ENCODE measurements at places on chromosomes 1 and 21.

- DNase-seq = no peak
These were observed 354.3 kb downstream of the TGFB2 start for GRCh38 chr1:218699421-218699820.

DNA sequence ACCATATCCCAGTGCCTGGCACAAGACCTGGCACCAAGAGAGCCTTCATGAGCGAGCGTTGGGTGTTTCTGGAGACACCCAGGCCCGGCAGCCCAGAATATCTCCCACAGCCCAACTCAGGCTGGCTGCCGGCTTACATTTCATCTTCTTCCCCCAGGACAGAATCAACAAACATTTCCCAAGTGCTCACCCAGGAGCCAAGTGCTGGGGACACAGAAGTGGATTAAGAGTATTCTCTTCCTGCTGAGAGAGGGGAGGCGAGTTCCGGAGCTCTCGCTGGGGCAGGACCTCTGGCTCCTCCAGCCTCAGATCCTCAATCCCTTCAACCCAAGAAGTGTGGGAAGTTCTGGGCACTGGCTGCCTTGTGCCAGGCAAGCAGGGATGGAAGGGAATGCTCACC, 23.6 kb downstream of the IFFO2 start:
- no peak for DNase-seq

GRCh38 chr1:10117132-10117531, 84.4 kb downstream of the UBE4B start:
- DNase-seq = no peak

DNA sequence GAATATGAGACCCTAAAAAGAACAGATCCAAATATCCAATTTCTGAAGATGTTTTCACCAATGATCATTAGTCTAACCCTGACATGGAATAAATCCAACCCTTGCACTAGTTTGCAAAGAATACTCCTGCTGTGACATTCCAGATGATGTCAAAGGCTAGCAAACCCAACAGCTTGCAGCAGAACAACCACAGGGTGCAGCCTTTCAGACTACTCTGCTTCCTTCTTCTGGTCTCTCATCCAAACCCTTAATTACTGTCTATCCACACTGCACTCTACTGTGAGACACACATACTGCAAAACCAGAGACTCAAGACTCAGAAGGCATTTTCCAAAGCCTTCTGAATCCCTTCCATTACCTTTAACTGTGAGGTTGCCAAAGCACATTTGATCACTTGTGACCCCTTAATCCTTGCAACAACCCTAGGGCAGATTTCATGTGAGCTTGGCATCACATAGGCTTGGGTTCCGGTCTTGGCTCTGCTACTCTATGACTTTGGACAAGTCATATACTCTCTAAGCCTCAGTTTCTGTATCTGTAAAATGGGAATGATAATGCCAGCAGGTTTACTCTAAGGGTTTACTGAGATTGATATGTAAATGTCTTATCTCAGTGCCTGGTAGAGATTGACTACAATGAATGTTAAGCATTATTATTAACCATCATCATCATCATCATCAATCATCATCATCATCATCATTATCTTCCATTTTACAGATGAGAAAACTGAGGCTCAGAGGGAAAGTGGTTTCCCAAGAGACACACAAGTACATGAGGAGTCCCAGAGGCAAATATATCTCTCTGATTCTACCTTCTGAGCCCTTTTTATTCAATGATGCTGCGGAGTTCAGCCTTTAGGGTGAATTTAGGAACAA, 94.5 kb downstream of the SYF2 start:
- no peak for DNase-seq

DNA sequence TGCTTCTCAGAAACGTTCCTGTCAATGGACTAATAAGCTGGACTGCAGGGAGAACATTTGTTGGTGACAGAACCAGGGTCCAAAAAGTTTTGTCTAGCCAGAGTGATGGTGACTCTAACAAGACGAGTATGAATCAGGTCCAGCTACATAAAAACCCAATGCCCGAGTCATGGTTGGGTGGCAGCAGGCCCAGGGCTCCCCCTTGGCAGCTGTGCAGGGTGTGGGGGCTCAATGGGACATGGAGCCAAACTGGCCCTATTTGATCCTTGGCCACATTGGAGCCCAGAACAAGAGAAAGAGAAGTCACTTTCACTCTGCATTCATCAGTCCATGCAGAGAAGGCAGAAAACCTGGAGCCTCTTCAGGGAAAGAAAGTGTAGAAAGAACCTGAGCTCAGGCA, 37.9 kb upstream of the TENT5C start:
- no peak for DNase-seq

DNA sequence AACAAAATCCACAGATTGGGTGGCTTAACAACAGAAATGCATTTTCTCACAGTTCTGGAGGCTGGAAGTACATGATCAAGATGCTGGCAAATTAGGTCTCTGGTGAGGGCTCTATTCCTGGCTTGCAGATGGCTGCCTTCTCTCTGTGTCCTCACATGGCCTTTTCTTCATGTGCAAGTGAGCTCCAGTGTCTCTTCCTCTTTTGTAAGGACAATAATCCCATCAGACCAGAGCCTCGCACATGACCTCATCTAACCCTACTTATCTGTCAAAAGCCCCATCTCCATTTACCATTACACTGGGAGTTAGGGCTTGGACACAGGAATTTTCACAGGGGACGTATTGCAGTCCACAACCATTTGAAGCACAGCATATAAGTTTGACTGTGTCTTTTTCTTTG, 181.6 kb downstream of the NEGR1 start:
- DNase-seq = no peak

- DNase-seq = no peak
These were observed 15.7 kb downstream of the EPHX1 start for GRCh38 chr1:225825607-225826007.

DNA sequence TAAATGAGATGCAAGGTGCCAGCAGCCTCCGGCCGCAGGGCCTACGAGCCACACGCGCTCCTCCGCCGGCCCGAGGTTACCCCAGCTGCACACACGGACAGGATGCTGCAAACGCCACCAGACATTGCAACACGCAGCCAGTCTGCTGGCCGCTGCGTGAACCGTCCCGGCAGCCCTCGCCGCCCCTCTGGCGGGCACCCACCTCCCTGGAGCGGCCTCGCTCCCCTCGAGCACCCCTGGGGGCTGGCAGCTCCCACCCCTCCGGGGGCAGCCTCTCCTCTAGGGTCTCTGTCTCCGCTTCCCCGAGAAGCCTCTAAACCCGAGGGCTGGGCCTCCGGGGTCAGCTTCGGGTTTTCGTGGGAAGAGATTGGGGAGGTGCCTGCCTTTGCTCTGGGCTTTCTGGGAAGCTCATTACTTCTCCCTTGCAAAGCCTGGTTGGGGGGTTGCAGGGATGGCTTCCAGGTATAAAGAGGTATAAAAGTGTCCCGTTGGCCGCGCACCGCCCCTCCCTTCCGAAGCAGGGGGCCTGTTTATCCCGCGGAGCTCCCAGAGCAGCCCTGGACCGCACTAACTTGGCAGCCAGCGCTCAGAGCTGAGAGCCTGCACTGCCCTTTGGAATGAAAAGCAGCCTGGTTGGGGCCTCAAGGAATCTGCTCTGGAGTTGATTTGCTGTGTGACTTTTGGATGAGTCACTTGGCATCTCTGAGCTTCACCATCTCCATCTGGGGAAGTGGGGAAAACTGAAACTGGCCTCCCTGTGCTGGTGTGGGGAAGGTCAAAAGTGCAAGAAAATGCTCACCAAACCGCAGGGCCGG, 21.8 kb downstream of the DHRS3 start:
- DNase-seq = no peak

- no peak for DNase-seq
These were observed 36.8 kb upstream of the RALGPS2 start for GRCh38 chr1:178688244-178688643.

GRCh38 chr1:220700556-220701179, 10.5 kb downstream of the C1orf115 start:
- DNase-seq = no peak

- no peak for DNase-seq
These were observed 139.7 kb upstream of the ARHGEF16 start for GRCh38 chr1:3314491-3315381.

GRCh38 chr1:101965341-101965740, 31.4 kb downstream of the OLFM3 start:
- no peak for DNase-seq
